ENCODE measurements at places on chromosomes 6 and 20.
A peak's percentile ranks its signal among the peaks of the same experiment; 100 is the strongest.

GRCh38 chr20:20561172-20561571, 151.3 kb downstream of the RALGAPA2 start:
- DNase-seq = no peak

DNA sequence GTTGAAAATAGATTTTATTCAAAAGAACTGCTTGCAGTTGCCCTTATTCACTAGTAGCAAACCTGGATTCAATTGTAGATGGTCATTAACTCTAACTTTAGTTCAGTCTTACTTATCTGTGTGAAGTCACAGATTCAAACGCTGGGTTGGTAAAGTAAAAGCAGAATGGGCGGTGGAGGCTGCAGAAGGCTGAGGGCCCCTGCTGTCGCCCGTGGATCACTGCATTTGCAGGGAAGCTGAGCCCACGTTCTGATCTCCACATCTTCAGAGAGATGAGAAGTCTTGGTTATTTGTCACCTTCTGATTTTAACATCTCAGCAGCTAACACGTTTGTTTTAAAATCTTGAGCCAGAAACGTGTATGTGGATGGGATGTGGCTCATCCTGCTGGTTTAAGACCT, 75.1 kb downstream of the SNX9 start:
- DNase-seq = no peak

DNA sequence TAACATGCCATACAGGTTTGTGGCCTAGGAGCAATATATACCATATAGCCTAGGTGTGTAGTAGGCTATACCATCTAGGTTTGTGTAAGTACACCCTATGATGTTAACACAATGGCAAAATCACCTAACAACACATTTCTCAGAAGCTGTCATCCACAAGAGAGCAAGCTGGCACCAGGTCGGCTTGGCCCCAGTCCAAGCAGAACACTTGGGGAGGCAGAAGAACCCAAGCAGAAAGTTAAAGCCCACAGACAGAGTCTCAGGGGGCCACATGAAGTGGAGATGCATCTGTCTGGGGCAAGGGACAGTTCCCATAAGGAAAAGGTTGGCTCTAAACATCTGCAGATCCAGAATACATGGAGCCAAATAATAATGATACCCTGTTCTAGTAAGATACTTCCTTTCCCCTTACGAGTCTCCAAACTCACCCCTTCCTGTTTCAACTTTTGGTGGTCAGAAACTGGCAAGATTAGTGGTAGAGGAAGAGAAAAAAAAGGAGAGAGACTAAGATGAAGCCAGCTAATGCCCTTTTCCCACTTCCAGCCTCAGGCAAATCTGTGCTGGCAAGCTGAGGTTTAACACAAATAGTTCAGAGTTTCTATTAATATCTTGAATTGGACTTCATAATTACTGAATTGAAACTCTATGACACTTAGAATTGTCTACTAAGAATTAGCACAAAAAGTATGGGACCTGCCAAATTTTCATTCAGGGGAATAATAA, 29.5 kb downstream of the TCF21 start:
- DNase-seq = no peak

DNA sequence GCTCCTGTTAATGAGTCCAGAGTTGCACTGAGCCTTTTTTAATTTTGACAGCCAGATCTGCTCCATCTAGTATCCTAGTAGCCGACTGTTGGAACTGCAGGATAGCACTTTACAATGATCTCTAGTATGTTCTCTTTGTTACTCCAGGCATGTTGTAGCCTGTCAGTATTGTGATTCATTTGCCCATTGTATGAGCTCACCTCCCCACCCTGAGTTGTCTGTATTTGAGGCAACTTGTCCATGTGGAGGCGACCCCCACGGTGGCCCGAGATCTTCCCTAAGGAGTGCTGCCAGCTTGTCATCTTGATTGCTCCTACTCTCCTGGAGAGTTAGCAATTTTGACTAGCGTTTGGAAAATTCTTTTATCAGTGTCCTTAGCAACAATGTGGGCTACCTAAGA, 67.2 kb downstream of the DHX35 start:
- DNase-seq = no peak

DNA sequence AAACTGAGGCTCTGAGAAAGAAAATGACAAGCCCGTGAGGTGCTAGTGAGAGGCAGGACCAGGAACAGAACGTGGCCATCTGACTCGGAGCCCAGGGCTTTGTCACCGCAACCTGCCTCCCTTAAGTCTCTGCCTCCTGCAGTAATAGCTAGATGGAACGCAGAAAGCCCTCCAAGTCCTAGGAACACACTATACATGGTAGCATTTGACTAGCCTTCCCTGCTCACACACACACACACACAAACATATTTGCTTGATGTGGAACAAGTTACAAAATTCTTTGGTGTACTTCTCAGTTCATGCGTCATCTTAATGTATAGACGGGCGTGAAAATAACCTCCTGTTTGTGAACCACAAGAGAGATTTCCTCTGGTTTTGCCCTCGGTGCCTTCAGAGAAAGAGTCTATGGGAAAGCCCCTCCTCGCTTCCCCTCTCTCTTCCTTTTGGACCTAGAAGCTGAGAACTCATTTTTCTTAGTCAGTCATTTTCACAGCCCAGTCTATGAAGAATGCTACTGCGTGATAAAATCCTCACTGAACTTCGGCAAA, 38.8 kb downstream of the C6orf52 start:
- no peak for DNase-seq

DNA sequence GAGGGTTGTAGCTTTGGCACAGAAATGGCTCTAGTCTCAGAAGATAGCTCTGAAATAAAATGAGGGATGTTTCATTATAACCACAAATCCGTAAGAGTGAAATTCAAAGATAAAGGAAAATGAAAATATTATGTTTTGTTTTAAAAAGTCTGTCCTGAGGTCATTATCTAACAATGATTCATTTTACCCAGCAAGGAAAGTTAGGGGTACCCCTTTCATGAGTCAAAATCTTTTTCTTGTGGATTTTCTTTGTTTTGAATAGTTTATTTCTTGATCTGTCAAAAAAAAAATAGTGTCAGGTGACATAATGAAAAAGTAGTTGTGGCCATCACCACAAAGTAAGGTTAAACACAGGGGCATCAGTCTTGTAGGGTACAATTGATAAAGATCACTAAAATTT, 59.7 kb upstream of the MYB start:
- no peak for DNase-seq

DNA sequence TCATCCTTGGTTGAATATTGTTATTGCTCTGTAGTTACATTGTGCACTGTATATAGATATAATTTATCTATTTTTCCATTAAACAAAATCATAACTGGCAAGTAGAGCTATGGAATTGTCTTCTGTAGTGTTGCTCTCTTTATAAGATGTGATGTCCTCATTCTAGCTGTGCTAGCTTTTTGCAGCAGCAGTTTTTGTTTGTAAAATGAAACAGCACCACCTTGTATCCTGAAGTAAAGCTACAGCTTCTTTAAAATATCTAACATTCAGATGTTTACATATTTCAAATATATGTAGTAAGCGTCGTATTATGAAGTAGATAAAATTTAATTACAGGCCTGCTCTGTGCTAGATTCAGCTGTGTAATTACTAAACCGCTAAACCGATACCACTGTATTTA, 328.8 kb upstream of the MANEA start:
- peak; percentile 16 for DNase-seq

All from NCI-H2081 treated with DMSO at 0.1 percent for 48 hours (cell line).